Central memory CD8-positive, alpha-beta T cell (primary cell): ENCODE measurements at places on chromosomes 3 and 15.

- H3K36me3 ChIP-seq, result no peaks in the 10 kb centered on the region
- no peak overlapping the region for H3K4me3 ChIP-seq
- H3K27ac ChIP-seq, result no peak overlapping the region
- no peaks in the 10 kb centered on the region for H3K4me1 ChIP-seq
Measured at GRCh38 chr15:55710286-55710685, 32.7 kb downstream of the PRTG start.

DNA sequence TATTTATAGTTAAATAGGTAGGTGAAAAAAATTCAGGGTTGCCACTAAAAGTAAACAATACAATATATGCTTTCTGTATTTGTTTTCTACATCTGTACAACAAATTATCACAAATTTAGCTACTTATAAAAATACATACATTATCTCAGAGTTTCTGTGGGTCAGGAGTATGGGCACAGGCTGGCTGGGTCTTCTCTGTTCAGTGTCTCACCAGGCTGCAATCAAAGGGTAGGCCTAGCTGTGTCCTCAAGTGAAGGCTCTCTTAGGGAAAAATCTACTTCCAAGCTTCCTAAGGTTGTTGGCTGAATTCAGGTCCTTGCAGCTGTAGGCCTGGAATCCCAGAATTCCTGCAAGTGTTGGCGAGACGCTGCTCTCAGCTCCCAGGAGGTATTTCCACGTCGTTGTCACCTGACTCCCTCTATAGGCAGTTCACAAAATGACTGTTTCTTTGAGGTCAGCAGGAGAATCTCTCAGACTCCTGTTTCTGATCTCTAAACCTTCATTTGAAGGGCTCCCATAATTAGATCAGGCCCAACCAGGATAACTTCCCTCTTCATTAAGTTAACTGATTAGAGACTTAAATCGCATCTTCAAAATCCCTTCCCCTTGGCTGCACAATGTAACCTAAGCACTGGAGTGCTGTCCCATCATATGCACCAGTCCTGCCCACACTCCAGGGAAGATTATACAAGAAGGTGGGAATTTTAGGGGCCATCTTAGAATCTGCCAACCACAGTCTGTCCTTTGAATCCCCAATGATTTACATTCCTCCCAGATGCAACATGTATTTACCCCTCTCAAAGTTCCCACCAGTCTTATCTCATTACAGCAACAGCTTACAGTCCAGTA lies 296.6 kb downstream of the SUCLG2 start:
- no peaks in the 10 kb centered on the region for H3K27me3 ChIP-seq
- H3K4me3 ChIP-seq, result no peak overlapping the region
- no peak overlapping the region for H3K27ac ChIP-seq
- DNase-seq, result no peak

DNA sequence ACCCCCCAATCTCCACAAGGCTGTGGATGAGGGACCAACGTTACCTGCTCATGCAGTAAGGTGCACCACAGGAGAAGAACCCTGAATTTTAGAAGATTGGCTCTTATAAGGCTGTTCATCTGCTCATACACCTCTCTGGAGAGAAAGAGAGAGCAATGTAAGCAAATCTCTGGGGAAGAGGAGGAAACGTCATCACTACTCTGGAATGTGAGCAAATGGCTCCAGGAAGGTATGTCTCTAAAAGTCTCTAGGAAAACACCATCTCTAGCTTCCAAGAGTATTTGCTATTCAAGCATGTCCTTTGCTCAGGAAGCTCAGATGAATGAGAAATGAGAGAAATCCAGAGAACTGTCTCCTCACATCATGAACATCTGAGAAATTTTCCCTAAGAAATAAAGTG lies 235.4 kb downstream of the TBL1XR1 start:
- no peak overlapping the region for H3K4me3 ChIP-seq
- H3K27ac ChIP-seq, result no peak overlapping the region
- no peaks in the 10 kb centered on the region for H3K4me1 ChIP-seq
- peaks cover 24% of the 10 kb centered on the region for H3K27me3 ChIP-seq
- DNase-seq, result no peak

DNA sequence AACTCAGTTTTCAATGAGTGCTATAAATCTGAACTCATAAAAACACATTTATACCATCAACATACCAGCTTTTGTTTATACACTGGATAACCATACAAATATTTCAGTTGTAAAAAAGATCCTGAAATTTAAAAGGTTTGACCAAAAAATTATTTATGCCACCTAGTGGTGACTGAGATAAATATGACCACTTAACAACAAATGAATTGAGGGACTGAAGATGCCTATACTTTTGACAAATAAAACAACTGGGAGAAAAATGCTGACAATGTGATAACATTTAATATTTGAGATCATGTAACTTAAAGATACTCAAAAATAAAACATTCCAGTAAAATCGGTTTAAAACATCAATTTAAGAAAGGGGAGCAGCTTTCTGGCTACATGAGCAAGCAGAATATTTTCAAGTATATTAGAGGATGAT lies 30.4 kb downstream of the ATG3 start:
- H3K4me1 ChIP-seq, result peaks cover 5% of the 10 kb centered on the region
- no peak for DNase-seq
- H3K27me3 ChIP-seq, result no peaks in the 10 kb centered on the region
- peak overlapping the region; percentile 70 for H3K27ac ChIP-seq
- peaks cover 25% of the 10 kb centered on the region for H3K36me3 ChIP-seq

- no peaks in the 10 kb centered on the region for H3K36me3 ChIP-seq
- no peak overlapping the region for H3K4me3 ChIP-seq
- H3K27ac ChIP-seq, result no peak overlapping the region
- no peak for DNase-seq
- H3K4me1 ChIP-seq, result no peaks in the 10 kb centered on the region
Measured at GRCh38 chr15:62875626-62876021, 166.9 kb upstream of the TPM1 start.
